CD4-positive, alpha-beta T cell treated with Interleukin-17A for 1 hour (primary cell): ENCODE measurements at places on chromosomes 11 and 22.

DNA sequence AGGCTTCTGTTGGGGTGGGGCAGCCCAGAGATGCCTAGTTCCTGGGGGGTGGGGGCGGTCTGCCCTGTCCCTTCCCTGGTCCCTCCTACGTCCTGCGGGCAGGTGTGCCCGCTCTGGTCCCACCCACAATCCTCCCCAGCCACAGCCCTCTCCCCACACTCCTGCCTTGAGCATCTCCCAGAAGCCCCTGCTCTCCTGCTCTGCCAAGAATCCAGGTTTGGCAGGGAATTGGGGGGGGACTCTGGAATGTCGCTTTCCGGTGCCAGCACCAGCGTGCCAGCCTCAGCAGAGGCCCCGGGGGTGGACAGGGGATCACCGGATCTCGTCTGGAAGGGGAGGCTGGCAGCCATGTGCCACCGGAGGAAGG, 11.4 kb upstream of the PDGFB start:
- DNase-seq = no peak

DNA sequence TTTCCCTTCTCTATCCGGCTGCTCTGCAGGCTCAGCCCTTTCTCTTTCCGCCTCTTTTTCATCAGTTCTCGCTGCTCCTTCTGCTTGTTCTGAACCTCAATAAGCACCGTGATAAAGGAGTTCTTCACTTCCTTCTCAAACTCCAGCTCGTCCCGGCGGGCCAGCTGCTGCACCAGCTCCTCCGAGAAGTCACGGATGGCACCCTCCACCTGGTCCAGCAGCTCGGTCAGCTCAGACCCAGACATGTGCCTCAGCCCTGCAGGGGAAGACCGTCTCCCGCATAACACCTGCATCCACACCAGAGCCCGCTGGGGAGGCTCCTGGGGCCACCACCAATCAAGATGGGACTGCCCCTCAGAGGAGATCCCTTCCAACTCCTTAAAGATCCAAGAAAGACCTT, 40.2 kb downstream of the FEZ1 start:
- DNase-seq = no peak

GRCh38 chr22:19336133-19337075, 44.9 kb upstream of the CLTCL1 start:
- DNase-seq = no peak

DNA sequence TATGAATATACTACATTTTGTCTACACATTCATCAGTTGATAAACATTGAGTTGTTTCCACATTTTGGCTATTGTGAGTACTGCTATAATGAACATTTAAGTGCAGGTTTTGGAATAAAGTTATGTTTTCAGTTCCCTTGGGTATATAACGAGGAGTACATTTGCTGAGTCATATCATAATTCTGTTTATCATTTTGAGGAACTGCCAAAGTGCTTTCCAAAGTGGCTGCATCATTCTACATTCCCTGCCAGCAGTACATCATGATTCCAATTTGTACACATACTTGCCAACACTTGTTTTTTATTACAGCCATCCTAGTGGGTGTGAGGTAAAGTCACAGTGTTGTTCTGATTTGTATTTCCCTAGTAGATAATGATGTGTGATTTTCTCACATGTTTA, 1458.6 kb upstream of the TENM4 start:
- DNase-seq = no peak

GRCh38 chr11:15333407-15333806, 218.7 kb downstream of the INSC start:
- DNase-seq = no peak

DNA sequence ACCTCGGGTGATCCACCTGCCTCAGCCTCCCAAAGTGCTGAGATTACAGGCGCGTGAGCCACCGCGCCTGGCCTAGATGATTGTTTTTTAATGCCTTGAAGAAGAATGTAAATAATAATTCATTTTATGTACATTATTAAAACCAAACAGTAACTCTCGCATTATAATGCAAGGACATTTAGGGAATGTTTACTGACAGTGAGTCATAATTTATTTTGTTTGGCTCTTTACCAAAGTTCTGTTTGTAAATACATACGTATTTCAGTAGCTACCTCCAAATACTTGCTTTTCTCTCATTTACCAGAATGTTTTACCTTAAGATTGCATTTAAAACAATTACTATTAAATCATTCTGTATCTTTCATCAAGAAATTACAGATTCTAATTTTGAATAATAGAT, 3.0 kb downstream of the RAB39A start:
- DNase-seq = no peak

DNA sequence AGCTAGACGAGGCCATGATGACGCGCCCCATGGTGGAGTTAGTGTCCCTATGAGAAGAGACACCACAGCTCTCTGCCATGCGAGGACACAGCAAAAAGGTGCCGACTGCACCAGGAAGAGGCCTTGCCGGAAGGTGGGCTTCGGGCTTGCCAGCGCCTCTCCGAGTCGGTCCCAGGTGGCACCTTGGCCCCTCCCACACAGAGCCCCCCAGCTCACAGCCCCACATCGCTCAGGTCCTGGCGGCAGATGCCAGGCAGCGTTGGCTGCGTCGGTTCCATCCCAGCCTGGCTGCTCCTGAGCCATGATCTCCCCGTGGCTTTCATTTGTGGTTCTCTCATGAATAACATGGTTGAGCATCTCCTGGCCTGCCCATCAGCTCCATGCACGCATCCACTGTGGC, 24.0 kb downstream of the CHID1 start:
- no peak for DNase-seq

GRCh38 chr11:133239575-133239974, 292.7 kb downstream of the OPCML start:
- DNase-seq = no peak

DNA sequence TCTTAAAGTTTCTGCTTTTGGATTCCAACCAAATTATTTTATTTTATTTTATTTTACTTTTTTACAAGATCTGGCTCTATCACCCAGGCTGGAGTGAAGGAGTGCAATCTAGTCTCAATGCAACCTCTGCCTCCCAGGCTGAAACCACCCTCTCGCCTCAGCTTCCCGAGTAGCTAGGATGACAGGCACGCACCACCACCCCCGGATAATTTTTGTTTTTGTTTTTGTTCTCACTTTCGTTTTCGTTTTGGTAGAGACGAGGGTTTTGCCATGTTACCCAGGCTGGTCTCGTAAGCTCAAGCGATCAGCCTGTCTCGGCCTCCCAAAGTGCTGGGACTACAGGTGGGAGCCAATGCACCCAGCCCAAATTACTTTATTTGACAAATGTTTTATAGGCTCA, 219.8 kb downstream of the ETS1 start:
- DNase-seq = peak; percentile 76

DNA sequence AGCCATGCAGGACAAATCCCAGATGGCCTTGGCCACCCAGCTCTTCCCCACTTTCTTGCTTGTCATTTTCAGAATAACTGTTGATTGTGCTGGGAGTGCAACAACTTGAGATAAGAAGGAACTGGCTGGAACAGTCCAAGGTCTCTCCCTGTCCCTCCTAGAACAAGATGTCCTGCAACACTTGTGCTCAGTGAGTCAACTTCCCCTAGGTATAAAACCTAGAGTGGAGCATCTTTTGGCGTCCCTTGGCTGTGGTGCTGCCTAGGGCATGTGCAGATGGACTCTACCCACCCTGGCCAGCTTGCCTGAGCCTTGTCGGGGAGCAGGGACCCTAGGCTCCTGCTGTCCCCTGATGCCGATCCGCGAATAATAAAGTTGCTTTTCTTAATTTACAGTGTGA, 86.0 kb upstream of the SLC22A12 start:
- DNase-seq = no peak

DNA sequence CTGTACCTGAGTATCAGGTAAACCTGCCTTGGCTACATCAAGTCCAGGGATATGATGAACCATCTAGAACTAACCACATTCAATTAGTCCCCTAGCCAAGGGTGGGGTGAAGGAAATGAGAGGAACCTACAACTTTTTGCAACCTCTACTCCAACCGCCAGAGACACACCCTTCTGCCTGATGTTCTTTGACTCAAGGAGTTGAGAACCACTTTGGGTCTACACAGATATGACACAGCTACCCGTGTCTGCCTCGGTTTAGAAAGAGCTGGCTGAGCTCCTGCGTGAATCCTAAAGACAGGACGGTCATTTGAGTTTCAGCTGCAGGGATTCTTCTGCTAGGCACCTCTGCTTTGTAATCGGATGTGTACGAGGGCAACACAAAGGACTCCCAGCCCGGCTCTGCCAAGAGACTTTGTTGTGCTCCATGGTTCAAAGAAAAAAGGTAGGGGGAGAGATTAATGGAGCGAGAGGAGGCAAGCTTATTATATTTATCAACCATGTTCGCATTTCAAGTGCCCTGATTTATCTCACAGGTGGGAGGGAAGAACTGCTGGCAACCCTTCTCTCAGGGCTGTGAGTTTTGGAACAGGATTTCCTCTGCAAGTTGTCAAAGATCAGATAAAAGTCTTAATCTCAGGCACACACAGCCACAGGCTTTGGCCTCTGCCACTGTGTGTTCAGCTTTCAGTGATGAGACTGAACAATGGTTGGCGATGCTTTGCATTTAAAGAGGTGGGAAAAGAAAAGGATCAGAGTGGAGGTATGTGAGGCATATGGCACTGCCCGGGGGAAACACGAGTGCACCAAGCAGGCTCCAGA, 35.1 kb downstream of the FLI1 start:
- peak; percentile 49 for DNase-seq
